ENCODE measurements at places on chromosomes 6 and 20.

GRCh38 chr20:10970109-10970508 lies 296.3 kb upstream of the JAG1 start:
- DNase-seq: no peak

DNA sequence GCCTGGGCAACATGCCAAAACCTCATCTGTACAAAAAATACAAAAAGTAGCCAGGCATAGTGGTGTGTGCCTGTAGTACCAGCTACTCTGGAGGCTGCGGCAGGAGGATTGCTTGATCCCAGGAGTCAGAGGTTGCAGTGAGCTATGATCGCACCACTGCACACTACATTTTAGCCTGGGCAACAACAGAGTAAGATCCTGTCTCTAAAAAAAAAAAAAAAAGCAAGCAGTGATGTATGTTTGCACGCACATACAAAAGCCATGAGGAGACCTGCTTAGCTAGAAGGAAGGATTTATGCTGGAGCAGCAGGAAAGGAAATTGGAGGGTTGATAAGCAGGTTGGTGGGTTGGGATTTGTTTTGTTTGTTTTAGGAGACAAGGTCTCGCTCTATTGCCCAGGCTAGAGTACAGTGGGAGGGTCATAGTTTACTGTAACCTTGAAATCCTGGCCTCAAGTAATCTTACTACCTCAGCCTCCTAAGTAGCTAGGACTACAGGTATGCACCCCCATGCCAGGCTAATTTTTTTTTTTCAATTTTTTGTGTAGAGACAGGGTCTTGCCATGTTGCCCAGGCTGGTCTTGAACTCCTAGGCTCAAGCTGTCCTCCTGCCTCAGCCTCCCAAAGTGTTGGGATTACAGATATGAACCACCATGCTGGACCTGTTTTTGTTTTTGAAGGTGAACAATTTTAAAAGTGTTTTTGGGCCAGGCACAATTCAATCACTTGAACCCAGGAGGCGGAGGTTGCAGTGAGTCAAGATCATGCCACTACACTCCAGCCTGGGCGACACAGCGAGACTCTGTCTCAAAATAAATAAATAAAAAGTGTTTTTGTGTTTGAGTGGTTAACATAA lies 4.0 kb downstream of the ZSWIM3 start:
- DNase-seq: no peak

DNA sequence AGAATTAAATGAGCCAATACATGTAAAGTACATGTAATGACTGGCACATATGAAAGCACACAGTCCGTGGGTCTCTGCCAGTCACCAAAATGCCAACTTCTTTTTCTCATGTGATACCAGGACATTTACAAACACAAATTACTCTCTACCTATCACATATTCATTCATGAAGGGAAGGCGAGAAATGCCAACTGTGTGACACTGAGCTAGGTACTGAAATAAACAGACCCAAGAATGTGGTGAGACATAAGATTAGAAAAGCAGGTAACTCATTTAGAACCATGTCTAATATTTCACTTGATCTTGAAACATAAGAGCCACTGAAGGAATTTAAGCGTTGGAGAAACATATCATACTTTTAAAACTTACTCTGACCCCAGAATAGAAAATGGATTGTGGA lies 41.4 kb downstream of the HBS1L start:
- DNase-seq: no peak

DNA sequence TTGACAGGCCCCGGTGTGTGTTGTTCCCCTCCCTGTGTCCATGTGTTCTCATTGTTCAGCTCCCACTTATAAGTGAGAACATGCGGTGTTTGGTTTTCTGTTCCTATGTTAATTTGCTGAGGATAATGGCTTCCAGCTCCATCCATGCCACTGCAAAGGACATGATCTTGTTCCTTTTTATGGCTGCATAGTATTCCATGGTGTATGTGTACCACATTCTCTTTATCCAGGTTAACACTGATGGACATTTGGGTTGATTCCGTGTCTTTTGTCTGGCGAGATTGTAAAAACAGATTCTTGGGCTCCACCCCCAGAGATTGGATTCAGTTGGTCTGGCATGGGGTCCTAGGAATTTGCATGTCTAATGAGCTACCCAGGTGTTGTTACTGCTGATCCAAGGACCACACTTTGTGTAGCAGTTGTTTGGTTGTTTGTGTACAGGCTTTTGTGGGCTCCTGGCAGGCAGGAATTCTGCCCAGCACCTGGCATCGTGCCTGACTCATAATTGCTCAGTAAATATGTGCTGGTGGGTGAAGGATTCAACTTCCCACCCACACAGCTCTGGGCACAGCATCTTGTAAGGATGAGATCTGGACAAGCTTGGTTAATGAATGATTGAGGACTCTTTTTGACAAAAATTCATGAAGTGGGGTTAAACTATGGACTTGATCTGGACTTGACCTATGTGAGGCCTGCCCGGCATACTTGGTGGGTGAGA lies 5.2 kb downstream of the TOX2 start:
- DNase-seq: no peak

DNA sequence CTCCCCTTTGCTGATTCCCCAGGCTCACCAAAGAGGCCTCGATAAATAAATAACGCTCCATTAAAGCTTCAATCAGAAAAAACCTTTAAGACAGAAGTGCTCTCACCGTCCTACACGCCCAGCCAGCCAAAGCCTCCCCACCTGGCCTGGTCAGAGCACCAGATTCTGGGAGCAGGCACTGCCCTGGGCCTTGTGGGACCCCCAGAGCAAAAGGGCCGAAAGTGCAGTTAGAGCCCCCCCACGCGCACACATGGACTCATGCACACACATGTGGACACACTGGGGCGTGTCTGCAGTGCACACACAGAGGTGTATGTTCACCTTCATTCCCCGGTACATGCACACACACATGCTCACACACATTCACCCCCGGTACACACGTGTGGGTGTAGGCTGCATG lies 1.9 kb upstream of the NECAB3 start:
- DNase-seq: no peak

DNA sequence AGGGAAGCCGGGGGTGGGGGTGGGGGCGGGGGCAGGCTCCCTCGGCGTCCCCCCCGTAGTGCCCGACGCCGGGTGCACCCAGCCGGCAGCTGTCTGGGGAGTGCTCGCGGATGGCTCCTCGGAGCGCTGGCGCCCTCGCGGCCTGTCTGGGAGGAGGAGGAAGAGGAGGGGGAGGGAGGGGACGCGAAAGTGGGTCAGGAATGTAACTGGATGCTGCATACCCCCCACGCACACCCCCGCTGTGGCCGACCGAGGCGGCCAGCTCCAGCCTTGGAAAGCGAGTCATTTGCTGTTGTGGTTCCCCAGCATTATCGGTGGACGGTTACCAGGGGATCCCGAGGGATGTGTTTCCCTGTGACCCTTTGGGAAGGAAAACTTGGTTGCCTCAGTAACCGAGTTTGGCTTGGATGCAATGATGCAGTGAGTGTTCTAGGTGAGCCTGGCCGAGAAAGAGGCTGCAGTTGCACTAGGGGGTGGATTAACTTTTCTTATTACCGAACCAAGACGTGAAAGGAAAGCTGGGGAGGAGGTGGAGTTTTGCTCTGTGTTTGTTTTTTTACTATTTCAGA lies 55.2 kb upstream of the RREB1 start:
- DNase-seq: peak; percentile 38

DNA sequence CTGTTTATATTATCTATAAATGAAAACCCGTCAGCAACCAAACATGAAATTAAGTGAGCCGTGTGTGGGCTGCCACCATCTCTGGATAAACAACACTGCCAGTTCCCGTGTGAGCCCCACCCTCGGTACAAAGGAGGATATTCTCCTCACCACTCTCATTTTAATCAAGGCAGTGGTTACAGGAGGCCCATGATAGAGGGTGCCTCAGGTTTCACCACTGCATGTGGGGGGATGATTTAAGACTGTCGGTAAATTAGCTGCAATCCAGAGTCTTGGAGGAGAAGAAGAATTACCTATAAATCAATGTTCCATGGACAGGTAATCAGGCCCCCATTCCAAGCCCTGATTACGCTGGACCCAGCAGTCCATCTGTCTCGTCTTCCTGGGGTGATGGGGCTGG lies 361.6 kb upstream of the SULF2 start:
- no peak for DNase-seq

DNA sequence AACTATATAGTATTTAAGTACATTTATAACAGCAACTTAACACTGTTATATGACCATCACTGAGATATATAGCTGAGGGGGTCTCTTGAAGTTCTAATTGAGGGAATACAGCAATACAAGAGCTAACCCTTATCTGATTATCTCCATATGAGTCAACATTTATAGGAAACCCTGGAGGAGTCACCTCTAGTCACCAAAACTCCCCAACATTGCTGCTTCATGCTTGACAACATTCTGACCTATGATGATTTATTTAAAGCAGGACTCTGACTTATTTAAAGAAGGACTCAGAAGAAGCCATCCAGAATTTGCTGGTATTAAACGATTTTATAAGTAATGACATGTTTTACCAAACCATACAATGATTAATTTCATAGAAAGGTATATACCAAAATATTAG lies 182.6 kb upstream of the NOX3 start:
- no peak for DNase-seq
